ENCODE measurements at places on chromosomes 2 and 18.
A peak's percentile ranks its signal among the peaks of the same experiment; 100 is the strongest.

DNA sequence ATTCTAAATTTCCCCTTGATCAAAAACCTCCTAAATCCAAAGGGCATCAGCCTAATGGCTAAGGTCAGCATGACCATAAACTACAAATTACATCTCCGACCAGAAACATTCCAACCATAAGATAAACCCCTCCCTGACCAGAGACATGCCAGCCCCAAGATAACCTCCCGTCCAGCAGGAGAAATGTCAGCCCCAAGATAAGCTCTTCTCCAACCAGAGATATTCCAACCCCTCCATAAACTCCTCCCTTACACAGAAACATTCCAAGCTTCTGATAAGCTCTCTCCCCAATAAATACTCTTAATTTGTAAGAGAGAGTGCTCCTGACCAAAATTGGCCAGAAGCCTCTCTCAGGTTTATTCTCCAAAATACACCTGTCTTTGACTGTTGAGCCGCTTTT lies 274.0 kb downstream of the RNF152 start:
- DNase-seq = no peak

DNA sequence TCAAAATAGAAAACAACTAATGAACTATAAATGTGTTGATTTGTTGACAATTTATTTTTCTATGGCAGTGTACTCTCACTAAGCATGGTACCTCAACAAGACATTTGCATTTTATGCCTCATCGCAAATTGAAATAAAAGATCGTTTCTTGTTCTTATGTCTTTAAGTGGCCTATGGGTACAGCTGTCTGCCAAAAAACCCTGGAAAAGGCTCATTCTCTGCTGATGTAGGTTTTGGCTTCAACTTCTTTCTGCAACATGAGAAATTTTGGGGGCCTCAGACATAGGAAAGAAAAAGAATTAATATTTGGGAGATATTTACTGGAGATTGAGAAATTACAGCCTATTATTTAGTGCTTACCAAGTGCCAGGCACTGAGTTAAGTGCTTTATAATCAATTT lies 205.1 kb upstream of the DPP10 start:
- DNase-seq = no peak

GRCh38 chr2:168910330-168910729 lies 9.2 kb downstream of the G6PC2 start:
- no peak for DNase-seq

- no peak for DNase-seq
These were observed 460.4 kb upstream of the ZNF804A start for GRCh38 chr2:184137955-184138354.

GRCh38 chr18:55229682-55230081 lies 270.4 kb upstream of the CCDC68 start:
- DNase-seq = no peak

GRCh38 chr2:173187941-173188788 lies 112.5 kb downstream of the MAP3K20 start:
- no peak for DNase-seq

- peak; percentile 37 for DNase-seq
These were observed at the start of gene ABCB11 for GRCh38 chr2:169031202-169031601. Gene ABCB11, minus strand, starts transcription at chr2:169031324. Its CDS starts 13,199 bp downstream, at chr2:169018125.

GRCh38 chr2:195304310-195304709 lies 352.7 kb upstream of the SLC39A10 start:
- DNase-seq = no peak

DNA sequence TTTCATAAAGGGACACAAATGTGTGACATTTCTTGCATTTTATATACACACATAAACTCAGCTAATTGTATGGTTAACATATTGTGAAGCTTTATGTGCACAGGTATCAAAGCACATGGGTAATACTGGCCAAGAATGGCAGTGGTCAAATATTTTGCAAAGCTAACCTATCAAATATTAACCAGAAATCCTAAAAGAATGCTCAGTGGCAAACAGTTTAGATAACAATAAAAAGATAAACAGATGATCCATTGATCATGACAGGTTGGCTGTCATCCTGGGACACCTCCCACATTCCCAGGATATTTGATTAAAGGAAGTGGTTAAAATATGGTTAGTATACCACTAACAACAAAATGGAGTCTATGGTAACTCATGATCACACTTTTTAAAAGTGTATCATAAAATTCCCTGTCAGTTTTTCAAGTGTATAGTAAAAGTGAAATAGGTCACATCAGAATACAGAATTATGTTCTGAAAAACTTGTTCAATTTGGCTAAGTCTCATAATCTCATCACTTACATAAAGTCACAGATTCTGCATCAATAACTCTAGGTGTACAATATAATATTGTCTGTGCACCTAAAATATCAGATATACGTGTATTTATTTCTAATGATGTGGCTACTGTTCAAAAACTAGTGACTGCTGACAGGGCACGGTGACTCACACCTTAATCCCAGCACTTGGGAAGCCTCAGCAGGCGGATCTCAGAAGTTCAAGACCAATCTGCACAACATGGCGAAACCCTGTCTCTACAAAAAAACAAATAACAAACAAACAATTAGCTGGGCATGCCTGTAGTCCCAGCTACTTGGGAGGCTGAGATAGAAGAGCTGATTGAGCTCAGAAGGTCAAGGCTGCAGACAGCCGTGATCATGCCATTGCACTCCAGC lies 48.9 kb downstream of the CDH2 start:
- DNase-seq = no peak

DNA sequence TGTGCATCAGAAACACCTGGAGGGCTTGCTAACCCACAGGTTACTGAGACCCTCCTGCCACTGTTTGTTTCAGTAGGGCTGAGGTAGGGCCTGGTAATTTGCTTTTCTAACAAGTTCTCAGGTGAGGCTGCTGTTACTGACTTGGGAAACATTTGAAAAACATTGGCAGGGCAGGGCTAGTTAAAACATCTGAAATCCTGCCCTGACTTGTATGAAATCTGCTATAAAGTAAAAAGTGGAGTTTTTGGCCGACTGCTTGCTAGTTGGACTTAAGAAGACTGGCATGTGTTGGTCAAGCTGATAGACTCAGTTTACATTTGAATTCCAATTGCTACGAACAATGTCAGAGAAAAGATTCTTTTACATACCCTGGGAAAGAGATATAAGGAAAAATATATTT lies 111.6 kb upstream of the DLX2 start:
- no peak for DNase-seq

- no peak for DNase-seq
These were observed 652.4 kb downstream of the SLC4A3 start for GRCh38 chr2:220279840-220280239.

DNA sequence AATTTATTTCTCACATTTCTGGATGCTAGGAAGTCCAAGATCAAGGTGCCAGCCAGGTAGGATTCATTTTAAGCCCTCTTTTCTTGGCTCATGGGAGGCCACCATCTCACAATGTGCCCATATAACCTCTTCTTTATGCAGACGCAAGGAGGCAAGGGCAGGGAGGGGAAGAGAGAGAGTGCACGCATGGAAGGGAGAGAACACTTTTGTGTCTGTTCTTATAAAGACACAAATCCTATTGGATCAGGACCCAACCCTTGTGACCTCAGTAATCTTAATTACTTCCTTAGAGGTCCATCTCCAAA lies 32.5 kb downstream of the CMPK2 start:
- no peak for DNase-seq

DNA sequence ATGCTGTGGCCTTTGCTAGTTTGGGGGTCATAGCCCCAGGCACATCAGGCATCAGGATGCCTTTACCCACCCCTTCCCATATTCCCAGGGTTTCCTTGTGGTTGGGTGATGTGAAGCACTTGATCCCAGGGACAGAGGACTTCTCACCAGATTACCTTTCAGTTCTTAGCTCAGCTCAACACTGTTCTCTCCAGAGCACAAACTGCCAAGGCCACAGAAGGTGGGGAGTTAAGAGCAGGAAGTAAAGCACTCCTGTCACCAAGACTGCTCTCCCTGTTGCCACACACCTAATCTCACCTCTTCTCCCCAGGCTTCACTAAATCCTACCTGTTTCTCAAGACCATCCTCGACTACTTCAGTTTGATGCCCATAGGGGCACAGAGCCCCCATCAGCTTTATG lies 25.9 kb downstream of the FHOD3 start:
- no peak for DNase-seq

GRCh38 chr2:137872577-137872976 lies 91.7 kb upstream of the HNMT start:
- DNase-seq = no peak

- DNase-seq = no peak
These were observed 106.8 kb upstream of the SERPINE2 start for GRCh38 chr2:224145751-224146355.

- DNase-seq = no peak
These were observed 388.3 kb downstream of the TNS1 start for GRCh38 chr2:217614498-217614897.

- no peak for DNase-seq
These were observed 78.5 kb downstream of the PPP1R1C start for GRCh38 chr2:182064019-182064778.

DNA sequence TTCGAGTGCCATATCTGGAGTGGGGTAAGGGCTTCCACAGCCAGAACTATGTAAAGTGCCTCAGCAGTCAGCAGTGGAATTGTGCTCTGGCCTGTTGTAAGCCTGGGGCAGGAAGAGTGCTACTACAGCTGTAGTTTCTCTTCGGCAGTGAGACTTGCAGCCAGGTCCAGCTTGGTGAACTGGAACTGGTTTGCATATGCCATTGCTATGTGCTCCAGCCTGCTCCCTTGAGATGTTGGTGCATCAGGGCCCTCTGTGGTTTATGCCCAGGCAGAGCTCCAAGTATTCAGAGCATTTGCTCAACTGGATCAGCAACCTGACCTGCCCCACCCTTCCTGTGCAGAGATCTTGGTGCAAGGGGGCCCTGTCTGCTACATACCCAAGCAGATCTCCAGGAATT lies 47.8 kb downstream of the ZNF804A start:
- DNase-seq = no peak

DNA sequence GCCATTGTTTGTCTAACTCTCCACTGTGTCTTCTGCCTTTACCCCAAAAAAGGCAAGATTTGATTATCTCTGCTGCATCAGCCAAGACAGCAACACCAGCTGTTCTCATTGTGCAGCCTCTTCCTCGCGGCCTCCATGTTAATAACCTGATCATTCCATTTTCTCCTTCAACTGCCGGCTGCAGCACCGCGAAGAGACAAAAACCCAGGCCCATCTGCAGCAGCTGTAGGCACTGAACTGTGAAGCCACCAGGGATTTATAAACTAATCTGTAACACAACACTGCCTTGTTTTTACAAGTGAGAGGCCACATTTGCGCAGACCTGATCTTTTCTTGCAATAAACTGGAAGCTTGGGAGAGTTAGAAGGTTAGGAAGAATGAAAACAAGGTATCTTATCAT lies 147.8 kb downstream of the SATB2 start:
- no peak for DNase-seq

DNA sequence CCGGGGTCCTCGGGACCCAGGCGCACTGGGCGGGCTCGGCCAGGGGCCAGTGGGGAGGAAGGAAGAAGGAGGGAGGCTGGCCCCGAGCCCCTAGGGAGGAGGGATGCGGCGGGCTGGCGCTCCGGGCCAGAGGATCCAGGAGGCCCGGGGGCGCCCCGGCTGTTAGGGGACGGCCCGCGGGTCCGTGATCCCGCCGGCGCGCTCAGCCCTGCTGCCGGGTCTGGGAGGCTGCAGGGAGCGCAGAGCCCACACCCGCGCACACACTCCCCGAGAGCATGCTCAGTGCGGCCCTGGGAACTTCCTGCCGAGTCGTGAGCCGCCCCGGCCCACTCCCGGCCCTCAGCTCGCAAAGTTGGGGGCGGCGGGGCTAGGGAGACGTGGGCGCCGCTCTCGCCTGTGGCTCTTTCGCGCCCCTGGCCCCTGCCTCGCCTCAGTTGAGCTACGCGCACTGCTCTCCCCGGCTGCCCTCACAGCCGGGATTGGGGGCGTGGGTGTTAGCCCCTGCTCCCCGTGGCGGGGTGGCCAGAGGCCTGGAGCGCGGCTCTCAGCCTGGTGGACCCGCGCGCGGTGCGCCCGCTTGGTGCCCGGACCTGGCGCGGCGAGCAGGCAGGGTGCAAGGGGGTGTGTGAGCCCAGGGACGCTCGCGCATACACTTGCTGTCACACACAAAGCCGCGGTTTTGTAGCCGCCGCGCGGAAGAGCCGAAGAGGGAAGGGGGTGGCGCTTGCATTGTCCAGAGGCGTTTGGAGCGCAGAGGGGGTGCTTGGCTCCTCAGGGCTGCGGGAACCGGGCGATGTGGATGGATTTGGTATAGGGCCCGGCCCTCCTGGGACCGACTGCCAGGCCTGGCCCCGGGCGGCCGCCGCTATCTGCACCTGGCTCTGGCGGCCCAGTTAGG lies 132.9 kb upstream of the MGAT5 start:
- DNase-seq = peak; percentile 83

DNA sequence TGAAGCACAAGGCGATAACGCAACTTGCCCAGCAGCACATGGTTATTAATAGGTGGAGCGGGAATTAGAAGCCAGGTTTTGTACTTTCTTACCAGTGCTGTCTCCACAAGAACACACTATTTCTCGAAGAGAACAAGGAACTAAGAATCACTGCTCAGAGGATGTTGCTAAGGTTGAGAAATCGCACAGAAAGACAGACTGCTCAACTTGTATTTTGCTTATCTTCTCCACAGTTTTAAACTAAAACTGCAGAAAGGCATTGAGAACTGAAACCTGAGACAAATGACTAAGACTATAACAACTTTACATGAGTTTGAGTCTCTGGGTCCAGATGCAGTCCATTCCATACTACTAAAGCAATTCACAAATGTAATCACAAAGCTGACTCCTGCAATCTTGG lies 6.2 kb downstream of the PRKD3 start:
- no peak for DNase-seq

DNA sequence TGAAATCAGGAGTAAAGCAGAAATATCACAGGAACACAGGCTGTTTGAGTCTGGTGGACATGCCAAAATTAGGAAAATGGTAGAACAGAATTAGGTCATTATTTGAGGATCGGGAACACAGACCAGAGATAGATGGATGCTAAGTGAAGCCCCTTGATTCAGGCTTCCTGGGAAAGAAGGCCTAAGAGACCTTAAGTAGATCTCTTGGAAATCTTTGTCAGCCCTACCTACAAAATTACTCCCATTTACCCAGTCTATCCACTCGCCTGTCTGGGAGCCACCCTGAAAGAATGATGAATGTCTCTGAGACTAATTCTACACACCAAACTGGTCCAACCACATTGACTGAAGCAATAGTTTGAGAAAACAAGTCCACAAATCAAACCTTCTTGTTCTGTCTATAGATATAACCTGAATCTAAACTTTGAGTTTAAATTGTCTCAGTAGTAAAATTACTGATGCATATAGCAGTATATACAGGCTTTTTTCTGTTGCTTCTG lies 36.6 kb upstream of the TANK start:
- no peak for DNase-seq

DNA sequence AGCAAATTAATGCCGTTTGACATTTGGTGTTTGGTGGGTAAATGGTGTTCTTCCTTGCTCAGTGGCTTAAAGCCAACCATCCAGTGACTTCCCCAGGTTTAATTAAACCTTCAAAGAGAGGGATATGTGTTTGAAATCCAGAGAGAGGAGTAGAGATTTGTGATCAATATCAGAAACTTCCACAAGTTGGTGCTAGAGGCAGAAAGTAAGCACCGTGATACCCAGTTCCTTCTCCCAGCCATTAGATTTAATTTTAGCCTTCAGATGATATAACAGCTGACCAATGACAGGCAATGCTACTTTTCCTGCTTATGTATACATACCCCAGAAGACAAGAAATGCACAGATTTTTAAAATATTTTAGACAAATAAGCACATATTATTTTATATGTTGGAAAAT lies 398.5 kb downstream of the CDH2 start:
- DNase-seq = no peak

All from HuH-7.5 (cell line).